ENCODE measurements at places on chromosomes 13 and 19.
A peak's percentile ranks its signal among the peaks of the same experiment; 100 is the strongest.

- no peak for DNase-seq
Measured at GRCh38 chr13:104043184-104043583, 977.0 kb upstream of the SLC10A2 start.

DNA sequence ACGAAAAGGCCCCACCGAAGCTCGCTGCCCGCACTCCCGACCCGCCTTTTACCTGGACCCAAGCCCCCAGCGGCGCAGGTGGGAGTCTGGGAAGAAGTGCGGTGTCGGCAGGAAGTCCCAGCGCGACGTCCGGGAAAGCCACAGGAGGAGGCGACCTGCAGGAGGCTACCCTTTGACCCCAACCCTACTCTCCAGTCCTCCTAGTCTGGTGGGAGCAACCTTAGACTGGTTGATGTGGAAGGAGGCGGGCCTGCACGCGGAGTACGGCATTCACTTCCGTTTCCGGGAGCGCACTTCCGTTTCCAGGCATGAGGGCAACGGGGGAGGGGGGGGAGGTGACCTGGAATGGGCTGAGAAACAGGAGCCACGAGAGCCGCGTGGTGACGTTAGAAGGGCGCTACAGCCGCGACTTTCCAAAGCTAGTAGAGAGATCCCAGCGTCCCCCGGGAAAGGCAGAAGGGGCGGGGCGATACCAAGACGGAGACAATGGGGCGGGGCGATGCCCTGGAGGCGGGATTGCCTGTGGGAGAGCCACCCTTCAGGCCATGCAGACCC lies 28.5 kb downstream of the ZNF266 start:
- DNase-seq, result peak; percentile 8

- DNase-seq, result no peak
Measured at GRCh38 chr13:67369895-67370660, 139.9 kb upstream of the PCDH9 start.

DNA sequence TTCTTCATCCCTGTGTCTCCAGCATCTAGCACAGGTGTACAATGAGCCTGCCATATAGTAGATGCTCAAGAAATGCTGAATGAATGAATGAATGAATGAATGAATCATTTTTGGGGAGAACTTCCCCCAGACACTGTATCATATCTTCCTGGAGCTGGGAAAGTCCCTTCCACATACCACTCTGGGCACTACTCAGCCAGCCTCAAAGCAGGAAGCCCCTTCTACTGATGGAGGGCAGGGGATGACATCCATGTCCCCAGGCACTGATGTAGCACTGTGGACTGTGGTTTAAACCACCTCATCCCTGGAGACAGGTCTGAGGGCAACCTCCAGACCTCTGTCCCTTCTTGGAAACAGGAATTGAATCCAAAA lies 4.8 kb downstream of the GNA15 start:
- no peak for DNase-seq

GRCh38 chr13:46992383-46992952 lies 95.6 kb upstream of the HTR2A start:
- DNase-seq, result no peak

DNA sequence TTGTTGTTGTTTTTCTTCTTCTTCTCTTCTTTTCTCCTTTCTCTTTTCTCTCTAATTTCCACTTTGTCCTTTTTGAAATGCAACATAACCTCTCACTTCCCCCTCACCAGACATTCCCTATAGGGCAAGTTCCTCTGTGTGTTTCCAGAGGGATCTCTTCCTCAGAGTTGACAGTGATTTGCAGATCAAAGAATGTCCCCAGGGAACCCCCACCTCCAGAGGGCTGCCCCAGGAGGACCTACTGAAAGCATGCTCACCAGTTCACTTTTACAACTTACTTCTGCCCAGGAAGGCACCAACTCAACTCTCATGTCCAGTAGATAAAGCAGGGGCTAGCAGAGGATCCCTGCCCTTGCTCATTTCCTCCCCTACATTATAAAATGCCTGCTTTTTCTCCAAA lies 1648.0 kb downstream of the PCDH9 start:
- no peak for DNase-seq

GRCh38 chr19:2213799-2214198 lies 22.3 kb downstream of the PLEKHJ1 start:
- no peak for DNase-seq

DNA sequence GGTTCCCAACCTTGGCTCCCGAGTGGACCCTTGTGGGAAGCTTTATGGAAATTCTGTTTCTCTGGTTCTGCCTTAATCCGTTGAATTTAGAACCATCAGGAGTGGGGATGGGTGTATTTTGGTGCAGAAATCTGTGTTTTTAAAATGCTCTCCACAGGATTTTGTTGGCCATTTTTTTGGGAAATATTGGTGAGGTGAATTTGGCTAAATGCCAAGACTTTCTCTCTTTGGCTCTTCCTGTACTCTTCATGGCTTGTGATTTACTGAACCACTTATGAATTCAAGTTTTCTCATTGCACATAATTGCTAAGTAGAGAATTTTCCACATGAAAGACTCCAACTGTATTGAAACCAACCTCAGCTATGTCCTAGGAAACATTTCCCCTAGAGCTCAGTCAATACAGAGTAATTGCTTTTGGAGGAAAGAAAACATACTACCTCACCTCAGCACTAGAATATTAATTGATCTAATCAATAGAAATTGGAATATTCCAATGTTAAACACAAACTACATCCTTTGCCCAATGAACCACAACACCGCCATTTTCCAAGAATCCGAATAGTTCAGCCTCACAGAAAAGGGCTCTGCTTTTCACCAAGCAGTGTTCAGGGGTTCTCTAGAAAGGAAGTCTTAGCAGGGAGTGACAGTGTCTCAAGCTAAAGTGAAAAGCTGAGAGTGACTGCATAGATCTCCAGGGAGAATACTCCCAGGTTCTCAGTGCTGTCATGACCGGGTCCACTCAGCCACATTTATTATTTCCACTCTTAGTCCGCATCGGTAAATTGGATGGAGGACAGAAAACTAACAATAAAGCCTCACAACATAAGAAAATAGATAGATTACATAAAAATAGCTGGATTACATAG lies 60.3 kb downstream of the ERCC5 start:
- no peak for DNase-seq

DNA sequence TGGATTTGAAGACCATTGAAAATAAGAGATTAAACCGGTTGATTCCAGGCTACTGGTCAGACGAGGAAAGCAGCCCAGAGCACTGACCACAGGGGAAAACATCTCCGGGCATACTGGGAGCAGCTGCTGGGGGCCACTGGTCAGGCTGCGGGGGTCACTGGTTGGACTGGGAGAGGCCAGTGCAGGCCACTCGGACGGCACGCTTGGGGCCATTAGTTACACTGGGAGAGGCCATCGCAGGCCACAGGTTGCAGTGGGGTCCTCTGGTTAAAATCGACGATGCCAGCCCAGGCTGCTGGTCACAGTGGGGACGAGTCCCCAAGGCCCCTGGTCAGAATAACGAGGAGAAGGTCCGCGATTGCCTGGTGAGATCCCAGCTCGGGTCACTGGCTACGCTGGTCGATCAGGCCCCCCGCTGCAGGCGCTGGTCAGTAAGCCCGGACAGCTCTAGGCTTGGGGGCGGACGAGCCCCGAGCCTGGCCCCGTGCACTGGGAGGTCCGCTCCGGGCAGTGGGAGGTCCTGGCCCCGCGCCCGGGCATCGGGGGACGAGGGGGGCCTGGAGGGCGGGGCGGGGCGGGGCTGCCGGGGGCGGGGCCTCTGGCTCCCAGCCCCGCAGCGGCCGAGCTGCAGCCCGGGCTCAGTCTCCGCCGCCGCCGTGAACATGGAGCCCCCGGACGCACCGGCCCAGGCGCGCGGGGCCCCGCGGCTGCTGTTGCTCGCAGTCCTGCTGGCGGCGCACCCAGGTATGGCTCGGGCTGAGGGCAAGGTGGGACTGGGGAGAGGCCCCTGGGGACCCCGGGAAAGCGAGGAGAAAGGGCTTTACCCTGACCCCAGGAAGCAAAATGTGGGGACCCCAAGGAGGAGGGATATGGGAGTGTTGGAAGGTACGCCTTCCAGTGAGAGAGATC lies at the start of gene BCAM:
Gene BCAM (plus strand): TSS at position 641 of the 909 bp plus-strand sequence. CDS start 22 bp downstream, at position 663.
- DNase-seq, result no peak

DNA sequence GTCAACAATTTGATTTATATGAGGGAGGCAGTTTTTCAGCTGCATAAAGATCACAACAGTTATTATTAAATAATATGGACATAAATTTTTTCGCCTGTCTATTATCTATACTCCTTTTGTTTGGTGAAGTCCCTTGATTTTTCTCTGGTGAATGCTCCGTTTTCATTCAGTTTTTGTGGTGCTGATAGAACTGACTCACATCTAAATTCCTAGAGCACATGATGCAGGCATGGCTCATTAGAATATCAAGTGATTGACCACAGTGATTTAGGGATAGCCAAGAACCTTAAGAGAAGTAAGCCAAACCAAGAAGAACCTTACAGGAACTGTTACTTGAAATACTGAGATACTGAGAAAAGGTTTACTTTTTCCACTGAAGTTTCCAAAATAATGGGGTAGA lies 208.9 kb downstream of the PRR20E start:
- DNase-seq, result no peak

GRCh38 chr13:84574851-84575250 lies 692.6 kb upstream of the SLITRK1 start:
- no peak for DNase-seq

DNA sequence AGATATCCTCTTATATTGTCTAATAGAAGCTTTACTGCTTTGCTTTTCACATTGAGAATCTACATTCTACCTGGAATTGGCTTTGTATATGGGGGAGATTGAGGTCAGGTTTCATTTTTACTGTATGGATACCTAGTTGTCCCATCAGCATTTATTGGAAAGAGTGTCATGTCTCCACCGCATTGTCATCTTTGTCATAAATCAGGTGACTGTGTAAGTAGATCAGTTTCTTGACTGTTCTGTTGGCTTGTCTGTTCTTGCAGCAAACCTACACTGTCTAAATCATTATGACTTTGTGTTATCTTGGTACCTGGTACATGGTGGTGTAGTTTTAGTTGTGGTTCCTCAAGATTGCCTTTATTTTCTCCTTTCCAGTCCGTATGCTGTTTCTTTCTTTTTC lies 5.8 kb downstream of the URI1 start:
- DNase-seq, result no peak

GRCh38 chr13:106104281-106104901 lies 431.1 kb downstream of the EFNB2 start:
- no peak for DNase-seq

GRCh38 chr13:48586591-48587103 lies 53.8 kb upstream of the RCBTB2 start:
- DNase-seq, result no peak

DNA sequence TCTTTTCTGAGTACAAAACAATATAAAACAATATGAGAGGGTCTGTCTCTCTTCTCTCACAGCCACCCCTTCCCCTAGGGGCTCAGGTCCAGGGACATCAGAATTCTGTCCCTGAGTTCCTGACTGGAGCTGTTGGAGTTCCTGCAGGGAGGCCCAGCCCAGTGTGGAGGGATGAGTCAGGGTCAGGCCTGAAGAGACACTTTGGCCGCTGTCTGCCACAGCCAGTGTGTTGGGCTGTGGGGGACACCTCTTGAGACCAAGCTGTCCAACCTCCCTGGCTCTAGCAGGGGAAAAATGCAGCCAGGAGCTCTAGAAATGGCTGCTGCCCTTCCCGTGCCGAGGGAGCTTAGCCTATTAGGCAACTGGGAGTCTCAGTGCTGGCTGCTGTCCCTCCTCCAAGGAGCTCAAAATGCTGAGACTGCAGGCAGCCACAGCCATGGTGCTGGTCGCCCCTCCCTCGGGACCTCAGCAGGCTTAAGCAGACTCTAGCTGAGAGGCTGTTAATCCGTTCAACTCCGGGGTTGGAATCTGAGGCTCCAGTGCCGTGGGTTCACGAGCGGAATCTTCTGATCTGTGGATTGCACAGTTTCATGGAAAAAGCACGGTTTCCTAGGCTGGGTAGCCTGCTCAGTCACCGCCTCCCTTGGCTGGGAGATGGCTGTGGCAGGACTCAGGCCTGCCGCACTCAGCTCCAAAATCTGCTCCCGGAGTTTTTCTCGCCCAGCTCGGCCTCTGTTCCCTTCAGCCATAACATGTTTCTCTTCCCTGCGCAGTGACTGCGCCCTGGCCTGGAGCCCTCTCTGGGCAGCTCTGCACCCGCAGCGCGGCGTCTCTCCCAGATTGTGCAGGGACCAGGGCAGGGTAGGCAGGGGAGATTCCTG lies 3.8 kb upstream of the ZNF626 start:
- no peak for DNase-seq

DNA sequence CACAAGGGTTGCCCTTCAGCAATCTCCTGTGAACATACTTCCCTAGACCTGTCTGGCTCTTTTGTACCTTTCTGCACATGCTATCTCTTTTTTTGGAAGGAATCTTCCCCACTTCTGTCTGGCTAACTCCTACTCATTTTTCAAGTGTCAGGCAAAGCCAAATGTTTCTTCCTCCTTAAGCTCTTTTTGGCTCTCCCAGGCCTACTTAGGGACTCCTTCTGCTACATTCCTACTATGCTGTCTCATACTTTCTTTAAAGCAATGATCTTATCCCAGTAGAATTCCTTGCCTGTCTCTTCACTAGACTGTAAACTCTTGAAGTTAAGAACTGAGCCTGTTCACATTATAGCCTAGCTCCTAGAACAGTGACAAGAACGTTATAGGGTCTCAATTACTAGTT lies 114.9 kb upstream of the WASF3 start:
- no peak for DNase-seq

DNA sequence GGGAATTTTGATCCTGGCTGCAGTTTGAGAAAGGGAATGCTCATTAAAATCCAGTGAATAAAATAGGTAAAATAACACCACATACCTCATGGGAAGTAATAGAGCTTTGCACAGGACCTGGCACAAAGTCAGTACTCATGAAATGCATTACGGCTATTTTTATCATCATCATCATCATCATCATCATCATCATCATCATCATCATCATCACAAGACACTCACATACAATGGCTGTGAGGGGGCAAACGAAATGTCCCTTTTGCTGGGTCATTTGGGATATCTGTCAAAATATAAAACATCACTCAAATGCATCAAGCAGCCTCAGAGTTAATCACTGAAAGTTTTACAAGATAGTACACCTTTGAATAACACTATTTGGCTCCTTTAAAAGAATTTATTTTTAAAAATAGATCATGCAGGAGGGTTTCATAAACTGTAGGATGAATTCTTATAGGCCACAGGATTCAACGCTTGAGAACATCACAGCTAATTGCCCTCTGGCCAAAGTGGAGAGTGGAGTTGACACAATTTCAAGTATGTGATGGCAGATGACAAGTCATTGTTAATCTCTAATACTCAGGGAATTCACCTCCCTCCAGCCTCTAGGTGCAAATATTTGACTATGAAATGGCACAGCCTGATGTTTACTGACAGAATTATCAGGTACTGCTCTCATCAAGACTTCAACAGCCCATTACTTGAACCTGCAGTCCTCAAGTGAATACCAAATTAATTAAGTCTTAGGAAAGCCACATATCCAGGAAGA lies 14.2 kb upstream of the ZNF599 start:
- no peak for DNase-seq
